ENCODE measurements at places on chromosomes 2 and 18. TPM values are rescaled to one million over a fixed set of nuclear protein-coding genes. Genes with fewer than 3 reads are reported as not detected.

The VAMP8 gene
- 10.4 TPM for total RNA-seq

The STARD7 gene
- total RNA-seq: 110 TPM

The DSG3 gene
- not detected for total RNA-seq

GRCh38 chr18:2293109-2293839, 278.0 kb downstream of the METTL4 start:
- H3K4me3 ChIP-seq: no peak overlapping the region
- no peaks in the 10 kb centered on the region for H3K27me3 ChIP-seq
- no peaks in the 10 kb centered on the region for H3K4me1 ChIP-seq
- no peak for DNase-seq

- DNase-seq: no peak
- peak overlapping the region; percentile 51 for H3K27ac ChIP-seq
- H3K4me1 ChIP-seq: peaks cover 66% of the 10 kb centered on the region
- H3K27me3 ChIP-seq: no peaks in the 10 kb centered on the region
- no peaks in the 10 kb centered on the region for H3K36me3 ChIP-seq
- no peak overlapping the region for H3K4me3 ChIP-seq
Measured at GRCh38 chr2:105812180-105813044, 67.7 kb downstream of the NCK2 start.

DNA sequence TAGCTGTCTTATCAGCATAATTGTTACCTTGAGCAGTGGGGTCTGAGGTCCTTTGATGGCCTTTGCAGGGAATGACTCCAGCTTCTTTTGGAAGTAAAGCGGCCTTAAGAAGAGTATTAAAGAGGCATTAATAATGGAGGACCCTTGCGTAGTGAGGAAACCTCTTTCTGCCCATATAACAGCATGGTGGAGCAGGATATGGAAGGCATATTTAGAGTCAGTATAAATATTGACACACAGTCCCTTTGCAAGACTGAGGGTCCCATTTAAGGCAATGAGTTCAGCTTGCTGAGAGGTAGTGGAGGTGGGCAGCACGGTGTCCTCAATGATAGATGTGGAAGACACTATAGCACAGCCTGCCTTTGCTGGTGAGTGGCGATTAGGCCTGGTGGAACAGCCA, 32.7 kb downstream of the NCL start:
- H3K4me1 ChIP-seq: no peaks in the 10 kb centered on the region
- DNase-seq: no peak
- H3K4me3 ChIP-seq: no peak overlapping the region
